ENCODE measurements at places on chromosomes 5 and 9.

DNA sequence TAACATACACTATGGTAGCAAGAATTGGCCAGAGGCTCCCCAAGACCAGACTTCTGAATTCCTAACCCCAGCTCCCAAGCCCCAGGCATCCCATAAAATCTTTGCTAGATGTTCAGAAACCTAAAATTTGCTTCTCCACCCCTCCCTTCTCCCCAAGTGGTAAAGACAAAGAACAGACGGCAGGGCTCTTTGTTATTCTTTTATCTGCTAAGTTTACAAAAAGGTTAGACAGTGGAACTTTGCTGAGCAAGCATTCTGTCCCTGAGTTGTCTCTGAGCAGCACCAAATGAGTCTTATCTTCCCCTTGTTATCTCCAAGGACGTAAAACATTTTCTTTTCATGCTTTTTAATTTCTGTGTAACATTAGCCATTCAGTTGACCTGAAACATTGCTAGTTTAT, 30.2 kb downstream of the TJP2 start:
- no peak for DNase-seq

DNA sequence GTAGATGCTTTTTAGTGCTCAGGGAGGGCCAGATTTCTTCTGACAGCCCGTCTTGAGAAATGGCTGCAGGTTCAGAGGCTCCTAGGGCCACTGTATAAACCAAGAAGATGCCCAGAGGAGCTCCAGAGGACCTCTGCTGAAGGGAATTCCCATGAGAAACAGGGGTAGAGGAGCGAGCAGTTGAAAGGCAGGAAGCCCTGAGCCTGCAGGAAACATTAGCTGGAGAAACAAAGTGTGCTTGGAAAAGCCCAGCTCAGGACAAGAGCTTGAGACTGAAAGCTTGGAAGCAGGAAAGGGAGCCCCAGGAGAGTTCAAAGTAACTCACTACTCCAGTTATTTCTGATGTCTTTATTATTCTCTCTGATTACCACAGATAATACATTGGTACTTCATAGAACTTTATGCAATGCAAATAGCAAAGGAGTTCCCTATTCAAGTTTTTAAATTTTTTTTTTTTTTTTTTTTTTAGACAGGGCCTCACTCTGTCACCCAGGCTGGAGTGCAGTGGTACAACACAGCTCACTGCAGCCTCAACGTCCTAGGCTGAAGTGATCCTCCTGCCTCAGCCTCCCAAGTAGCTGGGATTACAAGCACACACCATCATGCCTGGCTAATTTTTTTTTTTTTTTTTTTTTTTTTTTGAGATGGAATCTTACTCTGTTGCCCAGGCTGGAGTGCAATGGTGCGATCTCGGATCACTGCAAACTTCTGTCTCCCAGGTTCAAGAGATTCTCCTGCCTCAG, 16.5 kb downstream of the HBEGF start:
- DNase-seq, result no peak

DNA sequence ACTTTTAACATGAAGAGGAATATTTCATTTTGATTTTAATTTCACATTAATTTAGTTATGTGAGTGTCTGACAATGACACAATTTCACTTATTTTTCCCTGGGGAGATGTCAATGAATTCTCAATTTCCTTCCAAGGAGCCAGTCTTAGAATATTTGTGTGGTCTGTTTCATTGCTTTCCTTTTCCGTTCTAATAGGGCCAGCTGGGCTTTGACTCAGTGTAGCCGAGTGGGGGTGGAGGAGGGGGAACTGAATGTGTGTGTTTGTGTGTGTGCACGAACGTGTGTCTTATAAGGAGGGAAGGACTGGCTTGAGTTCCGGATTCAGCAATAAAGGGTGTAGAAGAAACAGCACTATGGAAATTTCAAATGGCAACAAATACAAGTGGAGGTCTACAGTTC, 100.0 kb downstream of the BASP1 start:
- no peak for DNase-seq

DNA sequence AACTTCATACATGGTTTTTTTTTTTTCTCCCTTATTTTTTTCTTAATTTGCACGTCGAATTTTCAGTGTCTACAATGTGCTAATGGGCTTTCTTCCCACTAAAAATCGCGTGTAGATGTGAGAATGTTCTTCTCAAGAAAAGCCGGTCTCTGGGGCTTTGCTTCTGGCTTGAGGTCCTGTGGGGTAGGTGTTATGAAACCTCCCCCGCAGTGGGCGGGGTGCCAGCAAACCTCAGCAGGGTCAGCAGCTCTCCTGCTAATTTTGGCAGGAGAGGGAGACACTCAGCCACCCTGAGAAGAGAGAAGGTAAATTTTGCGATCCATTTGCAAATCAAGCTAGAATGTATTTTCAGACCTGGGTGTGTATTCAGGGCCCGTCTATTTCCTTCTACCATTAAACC, 59.9 kb downstream of the NPR3 start:
- DNase-seq, result no peak

DNA sequence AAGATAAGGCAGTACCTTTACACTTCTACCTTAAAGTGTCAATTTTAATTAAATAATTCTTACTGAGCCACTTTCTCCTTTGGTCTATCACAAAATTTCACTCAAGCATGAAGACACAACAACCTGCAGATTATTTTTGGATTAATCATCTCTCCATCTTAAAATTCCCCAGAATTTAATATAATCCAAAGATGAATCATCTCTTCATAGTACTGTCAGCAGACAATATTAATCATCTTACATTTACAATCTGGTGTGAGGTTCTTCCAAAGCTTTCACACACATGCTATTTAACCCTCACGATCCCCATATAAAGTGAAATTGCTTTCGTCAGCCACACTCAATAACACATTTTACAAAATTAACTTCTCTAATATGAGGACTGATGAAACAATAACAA, 43.0 kb downstream of the LHFPL2 start:
- no peak for DNase-seq

DNA sequence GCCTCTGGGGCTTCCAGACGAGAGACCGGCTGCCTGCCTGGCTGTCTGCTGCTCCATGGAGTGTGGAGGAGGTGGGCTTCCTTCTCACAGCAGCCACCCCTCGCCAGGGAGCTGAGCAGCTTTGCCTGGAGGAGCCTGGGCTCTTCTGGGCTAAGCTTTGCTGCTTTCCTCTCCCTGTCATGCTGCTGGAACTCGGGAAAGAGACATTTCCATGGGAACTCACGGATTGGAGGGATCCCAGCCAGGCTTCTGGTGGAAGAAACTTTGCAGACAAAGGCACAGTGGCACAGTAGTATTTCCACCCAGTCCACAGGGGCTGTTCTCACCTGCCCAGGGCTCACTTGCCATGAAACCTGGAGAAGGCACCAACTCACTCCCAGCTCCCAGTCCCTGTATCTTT, 5.6 kb upstream of the NTNG2 start:
- DNase-seq, result no peak

GRCh38 chr9:105901514-105902109, 207.3 kb downstream of the TMEM38B start:
- no peak for DNase-seq

DNA sequence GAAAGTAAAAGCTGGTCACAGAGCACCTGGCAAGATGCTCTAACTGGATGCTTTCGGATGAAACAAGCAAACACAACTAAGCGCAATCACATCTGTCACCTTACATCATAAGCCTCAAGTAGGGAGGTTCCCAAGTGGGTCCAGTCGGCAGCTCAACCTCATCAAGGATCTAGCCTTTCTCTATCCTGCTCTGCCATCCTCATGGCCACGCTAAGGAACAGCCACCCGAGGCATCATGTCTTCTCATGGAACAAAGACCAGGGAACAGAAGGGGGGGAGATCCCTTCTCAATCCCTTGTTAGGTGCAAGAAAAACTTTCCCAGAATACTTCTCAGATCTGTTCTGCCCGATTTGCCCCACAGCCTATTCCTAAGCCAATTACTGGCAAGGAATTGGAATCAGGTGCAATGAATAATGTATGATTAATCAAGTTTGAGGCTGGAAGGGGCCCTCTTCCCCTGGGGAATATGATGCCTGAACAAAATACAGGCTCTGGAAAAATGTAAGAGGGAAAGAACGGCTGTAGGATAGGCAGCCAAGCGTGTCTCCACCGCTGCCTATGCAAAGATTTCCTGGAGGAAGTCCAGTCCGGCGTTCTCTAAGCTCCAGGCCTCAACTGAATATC, 1.3 kb upstream of the HABP4 start:
- no peak for DNase-seq

Data from activated CD4-positive, alpha-beta T cell treated with anti-CD3 and anti-CD28 coated beads, Interleukin-2, amount 50 U/mL, for 24 hours (primary cell).